ENCODE measurements at places on chromosomes 3 and 15.

- DNase-seq: no peak
Measured at GRCh38 chr3:31247850-31248562, 284.7 kb upstream of the STT3B start.

DNA sequence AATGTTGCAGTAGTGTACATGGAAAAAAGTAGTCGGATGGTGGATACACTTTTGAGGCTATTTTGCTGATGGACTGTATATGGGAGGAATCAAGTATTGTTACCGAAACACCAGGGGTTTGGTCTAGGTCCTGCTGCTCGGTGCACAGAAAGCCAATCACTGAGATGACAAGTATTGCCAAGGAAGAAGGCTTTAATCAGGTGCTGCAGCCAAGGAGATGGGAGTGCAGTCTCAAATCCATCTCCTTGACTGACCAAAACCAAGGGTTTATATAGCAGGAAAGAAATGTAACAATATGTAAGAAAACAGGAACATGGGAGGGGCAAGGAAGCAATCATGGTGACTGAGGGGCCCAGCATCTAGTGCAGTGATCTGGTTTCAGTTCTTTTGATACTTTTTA, 2.8 kb upstream of the ACVR2B start:
- DNase-seq: no peak

GRCh38 chr3:52528586-52529375, 4.9 kb downstream of the NT5DC2 start:
- DNase-seq: no peak

DNA sequence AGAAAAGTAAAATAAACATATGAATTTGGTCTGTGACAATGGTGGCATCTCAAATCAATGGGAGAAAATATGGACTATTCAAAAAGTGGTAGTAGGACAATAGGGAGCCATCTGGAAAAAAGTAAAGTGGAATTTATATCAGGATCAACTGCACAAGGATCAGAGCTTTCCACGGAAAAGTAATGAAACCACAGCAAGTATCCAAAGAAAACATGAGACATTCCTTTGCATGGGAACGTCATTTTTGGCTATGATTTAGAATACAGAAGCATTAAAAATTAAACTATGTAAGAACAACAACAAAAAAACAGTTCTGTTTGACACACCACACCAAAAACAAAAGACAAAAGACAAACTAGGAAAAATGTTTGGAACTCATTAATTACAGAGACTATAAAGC, 18.7 kb downstream of the CRBN start:
- no peak for DNase-seq

DNA sequence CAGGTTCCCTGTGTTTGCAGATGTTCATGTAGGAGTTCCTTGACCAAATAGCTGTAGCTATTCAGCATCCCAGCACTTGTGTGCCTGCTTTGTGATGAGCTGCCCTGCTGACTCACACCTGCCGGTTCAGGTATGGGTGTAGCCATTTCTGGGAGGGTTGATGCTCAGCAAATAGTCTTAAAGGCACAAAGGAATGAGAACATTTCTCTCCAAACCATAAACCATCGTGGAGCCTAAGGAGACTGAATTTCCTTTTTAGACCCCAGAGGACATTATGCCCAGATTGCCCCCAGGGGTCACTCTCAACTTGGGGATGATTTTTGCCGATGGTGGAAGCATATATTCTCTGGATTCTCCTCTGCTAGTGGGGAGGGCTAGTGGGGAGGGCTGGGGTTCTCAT, 80.6 kb downstream of the ADAMTSL3 start:
- no peak for DNase-seq

GRCh38 chr3:179016979-179017670, 54.5 kb downstream of the ZMAT3 start:
- no peak for DNase-seq

DNA sequence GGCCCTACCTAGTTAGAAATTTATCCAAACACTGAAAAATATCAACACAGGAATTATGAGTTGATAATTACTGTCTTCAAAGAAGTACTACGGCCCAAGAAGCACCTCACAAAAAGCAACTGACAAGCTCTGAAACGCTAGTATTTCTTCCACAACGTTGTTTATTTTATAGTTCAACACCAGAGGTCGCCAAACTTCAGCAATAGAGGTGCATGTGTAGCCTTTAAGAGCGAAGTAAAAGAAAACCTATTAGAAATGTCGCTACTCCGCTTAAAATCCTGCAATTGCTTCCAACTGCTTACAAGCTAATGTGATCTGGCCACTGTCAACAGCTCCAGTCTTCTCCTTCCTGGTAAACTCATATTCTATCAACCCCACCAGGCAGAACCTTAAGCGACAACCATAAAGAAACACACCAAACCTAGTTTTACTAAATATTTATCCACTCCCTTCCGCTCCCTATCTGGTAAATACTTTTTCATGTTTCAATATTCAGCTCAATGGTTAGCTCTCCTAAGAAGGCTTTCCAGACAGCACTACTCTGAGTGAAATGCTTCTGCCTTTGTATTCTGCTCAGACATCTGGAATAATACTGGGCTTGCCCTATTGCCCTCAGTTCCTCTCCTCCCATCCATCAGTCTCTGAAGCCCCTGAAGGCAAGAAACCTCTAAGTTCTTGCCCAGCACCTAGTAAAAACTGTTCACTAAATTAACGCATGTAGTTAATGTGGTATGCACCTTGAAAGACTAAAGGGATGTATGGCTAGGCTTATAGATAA, 110.2 kb downstream of the NR1I2 start:
- DNase-seq: peak; percentile 24

DNA sequence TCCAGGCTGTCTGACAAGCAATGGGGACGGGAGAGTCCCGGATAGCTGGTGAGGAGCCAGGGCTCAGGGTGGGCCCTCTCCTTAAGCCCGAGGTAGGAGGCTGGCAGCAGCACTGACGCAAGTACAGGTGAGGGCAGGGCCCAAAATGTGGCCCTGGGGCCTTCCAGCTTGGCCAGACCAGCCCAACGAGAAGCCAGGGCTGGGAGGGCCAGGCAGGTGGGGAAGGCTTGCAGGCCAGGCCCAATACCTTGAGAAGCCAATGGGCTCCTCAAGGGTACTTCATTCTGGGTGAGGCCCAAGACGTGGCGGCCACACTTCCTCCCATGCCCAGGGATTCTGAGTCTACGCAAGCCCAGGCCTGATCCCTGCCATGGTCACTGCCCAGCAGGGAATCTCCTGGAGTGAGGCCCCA, 37.2 kb downstream of the AMOTL2 start:
- no peak for DNase-seq

- no peak for DNase-seq
Measured at GRCh38 chr15:58762731-58763130, 8.4 kb upstream of the MINDY2 start.

GRCh38 chr3:16013568-16013967, 160.9 kb upstream of the GALNT15 start:
- DNase-seq: peak; percentile 57

- DNase-seq: no peak
Measured at GRCh38 chr3:142656575-142656974, 60.4 kb downstream of the PLS1 start.

GRCh38 chr15:39784125-39784524, 1.5 kb upstream of the FSIP1 start:
- DNase-seq: peak; percentile 66

- no peak for DNase-seq
Measured at GRCh38 chr15:46921891-46922290, 795.4 kb upstream of the SEMA6D start.

- no peak for DNase-seq
Measured at GRCh38 chr3:127839099-127839498, 16.8 kb upstream of the MGLL start.

DNA sequence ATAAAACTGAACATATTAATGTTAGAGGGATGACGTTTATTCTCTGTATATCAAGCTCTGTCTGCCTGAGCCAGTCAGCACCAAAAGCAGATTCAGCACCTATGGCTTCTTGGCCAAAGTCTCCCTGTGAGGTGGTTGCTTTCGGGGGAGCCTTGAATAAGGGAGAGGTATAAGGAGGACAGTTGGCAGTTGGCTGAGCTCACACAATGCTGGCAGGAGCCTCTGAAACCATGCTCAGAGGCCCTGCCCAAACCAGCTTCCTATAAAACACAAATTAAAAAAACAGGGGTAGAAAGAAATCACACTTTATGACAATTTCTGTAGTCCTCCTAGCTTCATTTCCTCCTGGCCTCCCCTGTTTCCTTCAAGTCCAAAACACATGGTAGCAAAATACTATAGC, 18.8 kb downstream of the ARHGEF3 start:
- DNase-seq: no peak

DNA sequence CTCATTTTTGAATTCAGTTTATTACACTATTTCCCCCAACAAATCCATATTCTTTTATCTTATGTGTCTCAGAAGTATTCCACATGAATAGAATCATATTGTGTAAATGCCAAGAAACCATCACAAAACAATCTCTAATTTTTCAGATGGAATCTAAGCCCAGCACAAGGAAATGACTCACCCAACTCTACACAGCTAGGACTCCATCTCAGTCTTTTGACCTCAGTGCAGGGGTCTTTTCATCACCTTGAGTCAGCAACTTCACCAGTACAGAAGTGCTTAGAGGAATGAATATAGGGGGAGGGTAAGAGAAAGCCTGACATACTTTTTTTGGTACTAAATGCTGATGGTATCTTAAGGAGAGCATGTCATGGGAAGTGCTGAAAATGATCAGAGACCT, 169.3 kb upstream of the LRRN1 start:
- no peak for DNase-seq

- DNase-seq: peak; percentile 51
Measured at GRCh38 chr3:159548675-159549335, 439.8 kb upstream of the IL12A start.

- DNase-seq: peak; percentile 70
Measured at GRCh38 chr3:126340081-126340511, 17.1 kb downstream of the KLF15 start.

GRCh38 chr15:52975941-52976449, 185.9 kb upstream of the ONECUT1 start:
- no peak for DNase-seq

GRCh38 chr3:69326855-69327300, 59.0 kb downstream of the FRMD4B start:
- no peak for DNase-seq

GRCh38 chr15:90872486-90873184, 4.2 kb downstream of the FURIN start:
- peak; percentile 68 for DNase-seq

GRCh38 chr3:173902871-173903270, 505.3 kb downstream of the NLGN1 start:
- peak; percentile 36 for DNase-seq

GRCh38 chr3:99108508-99108907, 207.0 kb upstream of the DCBLD2 start:
- peak; percentile 94 for DNase-seq

- DNase-seq: peak; percentile 42
Measured at GRCh38 chr3:184788751-184789150, 23.2 kb upstream of the VPS8 start.

- no peak for DNase-seq
Measured at GRCh38 chr15:79341396-79341795, 30.5 kb downstream of the TMED3 start.

- no peak for DNase-seq
Measured at GRCh38 chr3:41698898-41699297, 263.0 kb downstream of the ULK4 start.

Data from foreskin fibroblast (primary cell).